ENCODE measurements at places on chromosomes 7 and 10. TPM values are rescaled to one million over a fixed set of nuclear protein-coding genes. Genes with fewer than 3 reads are reported as not detected.

DNA sequence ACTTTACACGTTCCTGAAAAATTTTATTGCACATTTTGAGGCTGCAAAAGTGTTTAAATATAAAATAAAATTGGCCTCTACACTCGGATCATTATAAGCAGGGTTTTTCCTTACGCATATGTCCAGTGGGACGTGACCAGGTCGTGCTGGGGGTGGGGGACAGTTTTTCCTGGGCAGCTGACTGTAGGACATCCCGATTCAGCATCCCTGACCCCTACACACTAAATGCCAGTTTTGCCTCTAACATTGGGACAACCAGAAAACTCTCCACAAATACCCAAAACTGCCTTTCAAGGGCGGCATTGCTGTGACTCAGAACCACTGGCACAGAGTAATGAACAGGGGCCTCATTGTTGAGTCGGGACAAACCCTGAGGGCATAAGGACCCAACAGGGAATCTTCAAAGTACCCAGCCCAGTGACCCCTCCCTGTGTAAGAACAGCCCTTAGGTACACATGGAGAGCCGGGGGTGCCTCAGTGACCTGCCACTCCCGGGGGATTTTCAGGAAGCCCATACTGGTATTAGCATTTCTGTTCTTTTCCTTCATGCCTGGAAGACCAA is 170.6 kb downstream of the ARHGAP21 start:
- H3K36me3 ChIP-seq = no peaks in the 10 kb centered on the region
- DNase-seq = peak; percentile 23
- H3K27me3 ChIP-seq = no peaks in the 10 kb centered on the region

GRCh38 chr10:98224509-98224908 is 43.5 kb downstream of the LOXL4 start:
- no peak overlapping the region for H3K27ac ChIP-seq
- no peaks in the 10 kb centered on the region for H3K4me1 ChIP-seq
- no peak for DNase-seq
- no peaks in the 10 kb centered on the region for H3K27me3 ChIP-seq
- no peaks in the 10 kb centered on the region for H3K36me3 ChIP-seq

DNA sequence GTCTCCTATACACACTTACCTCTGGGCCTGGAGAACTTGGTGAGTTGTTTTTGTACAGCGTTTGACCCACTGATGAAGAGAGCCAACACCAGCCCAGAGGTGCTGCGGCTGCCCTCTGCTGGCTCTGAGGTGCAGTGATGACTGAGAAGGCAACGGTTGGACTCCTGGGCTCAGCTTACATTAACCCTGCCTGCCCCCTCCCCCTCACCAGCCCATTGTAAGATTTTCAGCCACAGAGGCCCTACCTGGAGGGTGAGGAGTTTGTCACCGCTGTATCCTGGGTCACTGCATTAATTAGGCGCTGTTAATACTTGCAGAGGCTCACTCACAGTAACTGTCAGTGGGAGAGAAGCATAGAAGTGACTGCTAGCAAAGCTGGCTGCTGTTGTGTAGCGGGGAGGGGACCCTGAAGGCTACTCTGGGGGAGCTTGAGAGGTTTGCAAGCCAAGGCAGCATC is 19.0 kb upstream of the ANKRD2 start:
- H3K36me3 ChIP-seq = no peaks in the 10 kb centered on the region
- no peak overlapping the region for H3K27ac ChIP-seq
- H3K27me3 ChIP-seq = no peaks in the 10 kb centered on the region
- DNase-seq = peak; percentile 72
- H3K4me1 ChIP-seq = peaks cover 29% of the 10 kb centered on the region
- no peak overlapping the region for H3K4me3 ChIP-seq

GRCh38 chr7:131636092-131636491 is 79.7 kb upstream of the PODXL start:
- H3K27ac ChIP-seq = no peak overlapping the region
- DNase-seq = no peak
- no peaks in the 10 kb centered on the region for H3K36me3 ChIP-seq
- peaks cover 28% of the 10 kb centered on the region for H3K4me1 ChIP-seq

GRCh38 chr7:44076101-44076895 is 6.0 kb downstream of the POLM start:
- peaks cover 9% of the 10 kb centered on the region for H3K4me1 ChIP-seq
- H3K27ac ChIP-seq = no peak overlapping the region
- no peak for DNase-seq
- no peaks in the 10 kb centered on the region for H3K36me3 ChIP-seq

DNA sequence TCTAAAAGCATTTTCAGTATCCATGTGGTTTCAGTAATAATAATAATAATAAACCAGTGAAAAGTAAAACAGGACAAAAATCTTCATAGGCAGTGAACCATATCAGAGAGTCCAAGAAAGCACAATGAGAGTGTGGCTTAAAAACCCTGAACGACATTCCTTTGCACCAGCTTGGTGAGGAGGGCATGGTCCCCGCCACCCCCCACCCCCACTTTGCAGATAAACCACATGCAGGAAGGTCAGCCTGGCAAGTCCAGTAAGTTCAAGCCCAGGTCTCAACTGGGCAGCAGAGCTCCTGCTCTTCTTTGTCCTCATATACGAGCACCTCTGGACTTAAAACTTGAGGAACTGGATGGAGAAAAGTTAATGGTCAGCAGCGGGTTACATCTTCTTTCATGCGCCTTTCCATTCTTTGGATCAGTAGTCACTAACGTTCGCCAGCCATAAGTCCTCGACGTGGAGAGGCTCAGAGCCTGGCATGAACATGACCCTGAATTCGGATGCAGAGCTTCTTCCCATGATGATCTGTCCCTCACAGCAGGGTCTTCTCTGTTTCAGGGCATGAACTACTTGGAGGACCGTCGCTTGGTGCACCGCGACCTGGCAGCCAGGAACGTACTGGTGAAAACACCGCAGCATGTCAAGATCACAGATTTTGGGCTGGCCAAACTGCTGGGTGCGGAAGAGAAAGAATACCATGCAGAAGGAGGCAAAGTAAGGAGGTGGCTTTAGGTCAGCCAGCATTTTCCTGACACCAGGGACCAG is 172.5 kb downstream of the EGFR start:
- H3K27me3 ChIP-seq = no peaks in the 10 kb centered on the region
- H3K27ac ChIP-seq = peak overlapping the region; percentile 74
- H3K4me1 ChIP-seq = peaks cover 17% of the 10 kb centered on the region
- no peak overlapping the region for H3K4me3 ChIP-seq
- DNase-seq = no peak

GRCh38 chr10:36096576-36096975 is 454.5 kb upstream of the FZD8 start:
- no peaks in the 10 kb centered on the region for H3K4me1 ChIP-seq
- no peaks in the 10 kb centered on the region for H3K27me3 ChIP-seq
- no peak overlapping the region for H3K27ac ChIP-seq
- no peaks in the 10 kb centered on the region for H3K36me3 ChIP-seq
- DNase-seq = no peak

DNA sequence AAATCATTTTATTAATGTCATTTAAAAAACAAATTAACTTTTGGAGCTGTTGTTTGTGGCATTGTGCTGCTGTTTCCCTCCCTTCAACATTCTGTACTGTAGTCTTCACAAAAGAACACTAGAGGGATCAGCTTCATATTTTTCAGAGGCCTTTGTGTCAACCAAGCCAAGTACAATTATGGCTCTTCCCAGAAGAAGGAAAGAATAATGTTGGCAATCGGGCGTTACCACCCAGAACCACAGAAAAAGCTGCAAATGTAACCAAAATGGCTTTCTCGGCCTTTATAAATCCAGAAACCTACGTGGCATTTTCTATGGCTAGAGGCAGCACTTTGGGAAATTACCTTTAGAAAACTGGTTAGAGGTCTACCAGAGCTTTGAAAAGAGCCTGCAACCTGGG is 98.8 kb upstream of the COL1A2 start:
- DNase-seq = no peak
- H3K4me1 ChIP-seq = peaks cover 9% of the 10 kb centered on the region
- H3K4me3 ChIP-seq = no peak overlapping the region
- no peak overlapping the region for H3K27ac ChIP-seq

DNA sequence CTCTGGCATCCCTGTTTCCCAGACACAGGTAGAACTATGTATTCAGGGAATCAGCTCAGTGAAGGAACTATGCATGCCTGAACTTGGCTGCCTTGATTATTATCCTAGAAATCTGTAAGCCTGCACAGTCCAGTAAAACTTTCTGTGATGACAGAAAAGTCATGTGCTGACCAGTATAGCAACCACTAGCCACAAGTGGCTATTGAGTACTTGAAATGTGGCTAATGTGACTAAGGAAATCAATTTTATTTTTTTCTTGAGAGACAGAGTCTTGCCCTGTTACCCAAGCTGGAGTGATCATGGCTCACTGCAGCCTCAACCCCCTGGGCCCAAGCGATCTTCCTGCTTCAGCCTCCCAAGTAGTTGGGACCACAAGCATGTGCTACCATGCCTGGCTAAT is 3.5 kb downstream of the EXOSC1 start:
- no peak overlapping the region for H3K4me3 ChIP-seq
- DNase-seq = no peak
- H3K4me1 ChIP-seq = no peaks in the 10 kb centered on the region
- H3K36me3 ChIP-seq = peaks cover 36% of the 10 kb centered on the region

DNA sequence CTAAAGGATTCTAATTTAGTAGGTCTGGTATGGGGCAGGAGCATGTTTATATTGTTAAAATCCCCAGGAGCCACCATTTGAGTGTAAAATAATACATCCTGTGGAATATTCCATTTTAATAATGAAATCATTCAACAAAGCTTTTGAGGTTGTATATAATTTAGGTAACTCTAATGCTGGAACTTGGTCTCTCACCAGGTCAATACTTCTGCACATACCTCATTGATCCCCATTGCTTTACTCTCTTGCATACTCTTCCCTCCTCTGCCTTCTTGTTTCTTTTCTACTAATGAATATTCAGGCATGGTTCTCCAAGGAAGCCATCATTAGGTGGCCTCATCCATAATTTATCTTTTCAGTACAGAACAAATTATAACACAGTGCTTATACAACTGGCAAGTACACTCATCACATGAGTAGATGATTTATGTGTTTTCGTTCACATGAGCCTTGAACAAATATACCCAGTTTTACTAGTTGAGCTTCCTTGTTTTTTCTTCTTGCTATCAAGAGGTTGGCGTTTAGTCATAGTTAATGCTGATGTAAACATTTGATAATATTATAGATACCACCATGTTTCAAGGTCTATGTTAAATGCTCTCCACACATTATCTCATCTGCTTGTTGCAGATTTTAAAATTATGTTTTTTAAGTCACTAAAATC is 7.2 kb downstream of the PALS2 start:
- H3K27me3 ChIP-seq = no peaks in the 10 kb centered on the region
- H3K4me3 ChIP-seq = no peak overlapping the region
- DNase-seq = no peak
- no peaks in the 10 kb centered on the region for H3K4me1 ChIP-seq
- no peak overlapping the region for H3K27ac ChIP-seq

DNA sequence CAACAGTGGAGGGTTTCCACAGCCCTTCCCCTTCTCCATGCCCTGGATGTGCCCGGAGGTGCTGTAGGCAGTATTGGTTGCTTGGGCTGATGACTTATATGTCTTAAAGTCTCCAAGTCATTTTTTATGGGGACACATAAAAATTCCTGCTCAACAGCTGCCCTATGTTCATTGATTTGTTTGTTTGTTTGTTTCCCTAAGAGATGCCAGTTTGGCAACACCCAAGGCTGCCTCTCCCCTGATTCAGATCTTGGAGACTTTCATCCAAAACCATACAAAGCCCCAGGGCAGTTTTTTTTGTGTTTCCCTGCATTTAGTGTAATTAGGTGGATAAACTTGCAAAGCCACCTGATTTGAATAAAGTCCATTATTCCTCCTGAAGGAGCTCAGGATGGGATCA is 115.3 kb downstream of the PLPP4 start:
- DNase-seq = no peak
- no peak overlapping the region for H3K4me3 ChIP-seq
- H3K27me3 ChIP-seq = peaks cover 6% of the 10 kb centered on the region

GRCh38 chr7:13603661-13604060 is 385.8 kb downstream of the ETV1 start:
- no peaks in the 10 kb centered on the region for H3K4me1 ChIP-seq
- H3K4me3 ChIP-seq = no peak overlapping the region
- H3K27me3 ChIP-seq = no peaks in the 10 kb centered on the region
- H3K36me3 ChIP-seq = no peaks in the 10 kb centered on the region
- no peak overlapping the region for H3K27ac ChIP-seq
- DNase-seq = no peak

DNA sequence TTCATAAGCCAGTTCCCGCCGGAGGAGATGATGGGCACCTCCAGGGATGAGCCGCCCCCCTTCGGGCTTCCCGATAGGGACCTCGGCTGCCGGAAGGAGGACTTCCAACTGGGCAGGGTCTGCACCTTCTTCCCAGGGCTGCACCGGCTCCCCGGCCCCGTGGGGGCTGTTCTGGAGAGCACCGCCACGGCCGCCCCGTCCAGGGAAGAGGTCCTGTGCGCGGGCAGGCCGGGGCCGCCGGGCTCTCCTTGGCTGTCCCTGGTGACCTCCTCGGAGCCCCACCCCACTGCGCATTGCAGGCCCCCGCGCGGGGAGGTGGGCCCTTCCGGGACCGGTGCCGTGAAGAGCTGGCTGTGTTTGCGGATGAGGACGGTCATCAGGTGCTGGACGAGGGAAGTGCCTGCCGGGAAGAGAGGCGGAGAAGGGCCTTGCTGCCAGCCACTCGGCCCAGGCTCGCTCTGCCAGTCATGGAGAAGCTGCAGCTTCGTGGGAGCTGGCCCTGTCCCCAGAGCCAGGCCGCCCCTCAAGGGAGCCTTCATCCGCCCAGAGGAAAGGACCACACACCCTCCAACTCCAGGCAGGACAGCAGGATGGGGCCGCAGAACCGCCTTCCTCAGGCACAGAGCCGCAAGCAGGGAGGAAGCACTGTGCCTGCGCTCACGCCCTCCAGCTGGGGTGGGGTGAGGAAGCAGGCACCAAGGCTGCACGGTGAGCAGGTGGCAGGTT is 144.4 kb downstream of the MAPK8 start:
- no peak overlapping the region for H3K4me3 ChIP-seq
- H3K27ac ChIP-seq = no peak overlapping the region
- DNase-seq = no peak
- H3K4me1 ChIP-seq = peaks cover 11% of the 10 kb centered on the region
- no peaks in the 10 kb centered on the region for H3K27me3 ChIP-seq

GRCh38 chr7:71325151-71325550 is 193.2 kb downstream of the GALNT17 start:
- no peaks in the 10 kb centered on the region for H3K36me3 ChIP-seq
- peaks cover 11% of the 10 kb centered on the region for H3K4me1 ChIP-seq
- no peaks in the 10 kb centered on the region for H3K27me3 ChIP-seq

Gene CLEC2L
- total RNA-seq = not detected

Gene SMARCD3
- total RNA-seq = 91.8 TPM

Gene CACNB2
- not detected for total RNA-seq

Gene PLEKHS1
- 6.1 TPM for total RNA-seq

Gene RNF32
- total RNA-seq = 0.97 TPM

Gene EXOC6
- 8.0 TPM for total RNA-seq

Gene TBC1D12
- total RNA-seq = 9.7 TPM

Gene PCDH15
- total RNA-seq = 0.77 TPM

Gene SFRP4
- 5.6 TPM for total RNA-seq

Gene KLLN
- 0.18 TPM for total RNA-seq

Gene CPXM2
- not detected for total RNA-seq

Data from SJCRH30 (cell line).